ENCODE measurements at places on chromosomes 2 and 18.

DNA sequence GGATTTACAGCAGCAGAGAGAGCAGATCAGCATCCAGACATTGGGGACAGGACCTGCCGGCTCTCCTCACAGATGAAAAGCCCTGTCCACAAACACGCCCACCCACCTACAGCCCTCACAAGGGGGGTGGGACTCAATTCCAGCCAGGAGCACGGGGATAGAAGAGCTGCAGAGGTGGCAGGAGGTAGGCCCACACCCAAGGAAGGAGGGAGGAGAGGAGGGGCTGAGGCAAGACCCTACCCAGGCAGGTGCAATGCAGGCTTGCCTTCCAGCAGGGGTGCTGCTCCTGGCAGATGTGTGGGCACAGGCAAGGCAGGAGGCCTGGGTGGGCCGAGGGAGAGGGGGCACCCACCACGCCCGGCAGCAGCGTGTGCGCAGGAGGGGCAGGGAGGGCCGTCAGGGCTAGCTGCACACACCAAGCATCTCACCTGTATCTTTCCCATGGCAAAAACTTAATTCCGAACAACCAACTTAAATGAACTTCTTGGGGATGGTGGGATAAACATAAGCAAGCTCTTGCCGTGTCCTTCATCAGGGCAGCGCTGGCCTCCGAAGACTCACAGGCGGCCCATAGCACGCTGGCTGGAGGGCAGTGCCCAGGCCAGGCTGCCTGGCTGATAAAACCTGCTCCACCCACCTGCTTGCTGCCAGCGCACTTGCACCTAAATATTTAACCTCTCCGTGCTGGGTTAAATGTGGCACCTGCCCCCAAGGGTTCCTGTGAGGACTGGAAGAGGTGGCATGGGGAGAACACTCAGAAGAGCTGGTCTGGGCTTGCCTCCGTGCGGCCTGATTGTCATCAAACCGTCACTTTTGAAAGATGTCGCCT lies 219.5 kb downstream of the HDAC4 start:
- DNase-seq: no peak

DNA sequence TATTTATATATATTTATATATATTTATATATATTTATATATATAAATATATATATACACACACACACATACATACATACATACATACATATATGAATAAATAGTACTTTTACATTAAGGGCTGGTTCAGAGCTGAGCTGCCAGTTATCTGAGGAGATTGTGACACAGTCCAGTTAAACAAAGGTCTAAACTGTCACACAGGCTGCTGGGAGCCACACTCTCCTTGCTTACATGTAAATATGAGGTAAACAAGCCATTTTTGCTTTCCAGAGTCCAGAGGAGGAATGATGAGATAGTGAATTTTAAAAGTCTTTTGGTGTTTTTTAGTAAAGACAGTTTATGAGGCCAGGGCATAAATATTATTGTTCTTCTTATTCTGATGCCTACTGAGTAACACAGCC lies 377.5 kb upstream of the PIK3C3 start:
- DNase-seq: no peak

DNA sequence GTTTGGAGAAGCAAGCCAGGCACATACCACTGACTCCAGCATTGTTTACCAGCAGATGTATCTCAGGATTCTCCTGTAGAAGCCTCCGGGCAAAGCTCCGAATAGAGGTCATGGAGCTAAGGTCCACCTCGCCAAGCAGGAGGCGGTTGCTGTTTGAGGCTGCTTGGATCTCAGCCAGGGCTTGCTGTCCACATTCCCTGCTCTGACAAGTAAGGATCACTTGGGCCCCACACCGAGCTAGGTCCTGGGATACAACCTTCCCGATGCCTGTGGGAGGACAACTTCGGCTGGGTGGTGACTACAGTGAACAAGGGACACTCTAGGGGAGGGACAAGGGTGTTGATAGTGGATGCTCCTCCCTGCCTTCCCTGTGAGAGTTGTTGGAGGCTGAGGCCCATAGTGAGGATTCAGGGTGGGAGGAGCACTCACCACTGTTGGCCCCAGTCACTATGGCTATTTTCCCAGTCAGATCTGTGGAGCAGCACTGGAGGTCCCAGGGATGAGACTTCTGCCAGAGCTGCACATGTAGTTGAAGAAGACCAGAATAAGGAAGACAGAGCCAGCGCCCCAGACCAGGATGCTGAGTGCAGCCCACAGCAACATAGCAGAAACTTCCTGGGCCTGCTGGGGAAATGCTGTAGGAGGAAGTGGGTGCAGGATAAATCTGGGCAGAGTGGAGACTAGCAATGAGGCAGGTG lies 8.3 kb downstream of the C2orf81 start:
- DNase-seq: no peak

DNA sequence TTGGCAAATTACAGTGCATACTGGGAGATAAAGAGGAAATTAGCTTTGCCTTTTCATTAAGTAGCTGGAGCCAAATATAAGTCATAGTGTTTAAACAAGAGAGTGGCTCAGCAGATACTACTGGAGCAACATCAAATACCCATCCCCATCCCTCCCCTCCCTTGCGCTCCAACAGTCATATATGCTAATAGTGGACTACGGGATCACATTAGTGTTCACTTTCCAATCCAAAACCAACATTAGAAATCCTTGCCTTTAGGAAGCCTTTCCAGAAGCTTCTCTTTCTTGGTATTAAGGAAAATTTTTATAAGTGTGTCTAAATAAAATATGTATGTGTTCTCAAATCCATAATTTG lies 1669.3 kb downstream of the SUCLG1 start:
- DNase-seq: no peak

GRCh38 chr2:20914087-20914486 lies 91.2 kb upstream of the LDAH start:
- DNase-seq: no peak

GRCh38 chr18:55654986-55655385 lies 67.0 kb upstream of the TCF4 start:
- no peak for DNase-seq

GRCh38 chr2:239293775-239294430 lies 106.9 kb downstream of the HDAC4 start:
- DNase-seq: no peak

DNA sequence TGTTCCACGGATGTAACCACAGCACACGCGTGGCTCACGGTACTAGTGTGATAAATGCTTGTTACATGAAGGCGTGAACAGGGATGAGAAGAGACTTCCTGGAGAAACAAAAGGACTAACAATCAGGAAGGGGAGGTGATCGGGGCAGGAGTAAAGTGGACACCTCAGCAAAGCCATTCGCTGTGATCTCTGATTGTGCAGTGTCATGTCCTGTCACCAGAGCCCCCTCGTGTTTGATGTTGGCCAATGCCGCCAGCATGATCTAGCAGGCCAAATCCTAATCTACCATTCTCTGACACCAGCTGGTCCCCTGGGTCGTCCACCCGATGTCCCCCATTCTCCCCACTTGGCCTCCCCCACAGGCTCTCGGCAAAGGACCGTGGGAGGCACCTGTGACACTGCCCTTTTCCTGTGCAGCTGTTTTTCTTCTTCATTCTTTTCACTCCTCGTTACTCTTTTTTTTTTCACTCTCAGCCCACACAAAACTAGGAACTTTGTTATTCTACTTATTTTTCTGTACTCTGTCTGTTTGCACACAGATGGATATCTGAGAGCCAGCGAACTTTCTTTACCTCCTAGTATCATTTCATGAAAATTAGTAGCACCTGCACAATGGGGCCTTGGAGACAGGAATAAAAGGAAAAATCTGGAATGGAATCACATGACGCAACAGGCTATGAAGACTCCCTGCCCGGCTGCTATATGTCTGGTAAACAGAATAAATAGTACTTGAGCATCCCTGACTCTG lies 146.8 kb downstream of the TGIF1 start:
- peak; percentile 66 for DNase-seq

DNA sequence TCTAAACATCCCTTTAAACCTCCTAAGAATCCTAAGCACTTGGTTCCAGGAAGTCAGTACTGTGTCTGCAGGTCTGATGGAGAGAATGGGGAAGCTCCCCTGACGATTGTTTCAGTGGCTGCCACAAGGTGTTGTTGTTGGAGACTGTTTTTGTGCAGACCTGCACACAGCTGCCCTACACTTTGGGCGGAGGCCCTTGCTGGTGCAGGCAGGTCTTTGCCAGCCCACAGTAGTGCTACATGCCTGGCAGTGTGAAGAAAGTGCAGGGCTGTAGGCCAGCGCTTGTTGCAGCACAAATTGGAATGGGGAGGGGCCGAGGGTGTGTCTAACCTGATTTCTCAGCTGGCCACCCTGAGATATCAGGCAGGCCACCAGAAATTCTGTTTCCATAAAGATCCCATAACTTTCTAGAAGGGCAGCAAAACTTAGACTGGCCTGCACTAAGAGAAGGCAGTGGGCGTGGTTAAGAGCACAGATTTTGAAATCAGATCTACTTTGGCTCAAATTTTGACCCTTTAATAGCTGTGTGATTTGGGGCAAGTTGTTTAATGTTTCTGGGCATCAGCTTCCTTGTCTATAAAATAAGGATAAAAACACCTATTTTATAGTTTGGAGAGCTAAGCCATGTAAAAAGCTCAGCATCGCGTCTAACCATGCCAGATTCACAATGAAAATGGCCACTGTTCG lies 83.7 kb upstream of the SLC1A4 start:
- no peak for DNase-seq

DNA sequence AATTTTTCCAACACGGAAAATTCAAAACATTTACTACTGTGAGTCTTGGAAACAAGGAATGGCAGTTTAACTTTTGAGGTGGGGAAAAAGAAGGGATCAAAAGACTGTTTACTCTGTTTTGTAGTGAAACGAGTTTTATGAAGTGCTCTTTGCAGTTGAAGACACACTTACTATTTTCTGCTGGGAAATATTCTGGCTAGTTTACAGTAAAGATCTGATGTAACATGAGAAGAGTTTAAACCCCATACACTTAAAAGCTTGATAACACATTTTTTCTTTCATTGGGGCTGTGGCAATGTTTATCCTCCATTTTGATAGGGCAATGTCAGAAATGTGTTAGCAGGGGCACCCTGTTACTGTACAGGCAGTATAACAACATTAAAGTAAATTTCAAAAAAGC lies 124.9 kb upstream of the SMAD7 start:
- DNase-seq: no peak

DNA sequence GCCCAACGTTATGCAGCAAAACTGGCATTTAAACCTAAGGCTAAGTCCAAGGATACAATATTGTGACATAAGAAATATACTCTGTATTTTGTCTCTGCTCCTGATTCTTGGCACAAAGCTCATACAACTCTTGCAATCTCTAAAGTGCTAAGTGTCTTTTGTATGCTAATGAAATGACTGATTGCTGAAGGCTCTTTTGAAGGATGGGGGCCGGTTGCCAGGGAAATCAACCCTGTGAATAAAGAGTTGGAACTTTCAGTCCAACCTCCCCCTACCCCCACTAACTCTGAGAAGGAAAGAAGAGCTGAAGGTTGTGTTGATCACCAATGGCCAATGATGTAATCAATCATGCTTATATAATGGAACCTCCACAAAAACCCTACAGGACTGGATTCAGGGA lies 40.3 kb downstream of the SESTD1 start:
- no peak for DNase-seq
